Activated CD4-positive, alpha-beta T cell treated with anti-CD3 and anti-CD28 coated beads, Interleukin-2, Interleukin-4, amounts not matched to agents 100 ng/mL and 50 ng/mL, durations not matched to agents 16 hours and 8 hours (primary cell): ENCODE measurements at places on chromosomes 6 and 20.

DNA sequence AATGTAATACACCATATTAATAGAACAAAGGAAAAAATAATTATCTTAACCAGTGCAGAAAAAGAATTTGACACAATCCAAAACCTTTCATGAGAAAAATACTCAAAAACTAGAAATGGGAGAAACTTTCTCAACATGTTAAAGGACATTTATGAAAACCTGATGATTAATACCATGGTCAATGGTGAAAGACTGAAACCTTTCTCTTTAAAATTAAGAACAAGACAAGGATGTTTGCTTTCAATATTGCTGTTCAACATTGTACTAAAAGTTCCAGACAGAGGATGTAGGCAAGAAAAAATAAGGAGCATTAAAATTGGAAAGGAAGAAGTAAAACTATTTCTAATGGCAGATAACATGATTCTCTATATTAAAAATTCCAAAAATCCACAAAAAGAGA is 981.3 kb upstream of the FLRT3 start:
- DNase-seq = no peak

DNA sequence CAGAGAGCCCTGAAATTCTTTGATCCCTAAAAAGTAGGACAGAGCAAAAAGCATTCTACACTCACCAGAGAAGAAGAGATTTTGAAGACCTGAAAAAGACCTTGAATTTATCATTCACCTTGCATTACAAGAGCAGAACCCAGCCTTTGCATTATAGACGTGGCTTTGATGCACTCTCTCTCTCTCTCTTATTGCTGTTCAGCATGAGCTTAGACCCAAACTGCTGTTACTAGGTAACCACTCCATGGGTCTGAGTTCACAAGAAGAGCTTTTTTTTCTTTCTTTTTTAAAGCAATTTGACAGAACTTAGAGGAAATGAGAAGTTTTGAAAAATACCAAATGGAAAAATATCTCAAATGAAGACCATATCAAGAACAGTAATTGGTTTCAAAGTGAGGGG is 44.4 kb downstream of the COL9A1 start:
- no peak for DNase-seq

DNA sequence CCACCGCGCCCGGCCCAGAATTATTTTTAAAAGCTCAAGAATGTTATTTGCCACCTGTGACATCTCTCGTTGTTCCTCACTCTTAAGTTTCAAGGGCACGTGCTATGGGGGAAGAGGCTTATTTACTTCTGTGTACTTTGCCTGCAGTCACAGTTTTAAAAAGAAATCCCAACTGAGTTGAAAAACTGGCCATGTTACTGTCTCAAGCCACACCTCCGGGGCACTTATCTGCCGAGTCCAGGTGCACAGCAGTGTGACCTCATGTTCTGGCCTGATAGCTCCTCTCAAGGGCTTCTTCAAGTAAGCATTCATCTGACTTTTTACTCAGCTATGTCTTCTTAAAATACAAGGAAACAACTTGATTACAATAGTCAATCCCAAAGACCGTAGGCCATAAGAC is 34.5 kb downstream of the SHLD1 start:
- no peak for DNase-seq

GRCh38 chr6:119575721-119576120 is 226.2 kb upstream of the MAN1A1 start:
- no peak for DNase-seq

- no peak for DNase-seq
Observed at GRCh38 chr6:147759093-147759492, 250.6 kb downstream of the SAMD5 start.

- no peak for DNase-seq
Observed at GRCh38 chr6:124993327-124993726, 31.1 kb downstream of the RNF217 start.

DNA sequence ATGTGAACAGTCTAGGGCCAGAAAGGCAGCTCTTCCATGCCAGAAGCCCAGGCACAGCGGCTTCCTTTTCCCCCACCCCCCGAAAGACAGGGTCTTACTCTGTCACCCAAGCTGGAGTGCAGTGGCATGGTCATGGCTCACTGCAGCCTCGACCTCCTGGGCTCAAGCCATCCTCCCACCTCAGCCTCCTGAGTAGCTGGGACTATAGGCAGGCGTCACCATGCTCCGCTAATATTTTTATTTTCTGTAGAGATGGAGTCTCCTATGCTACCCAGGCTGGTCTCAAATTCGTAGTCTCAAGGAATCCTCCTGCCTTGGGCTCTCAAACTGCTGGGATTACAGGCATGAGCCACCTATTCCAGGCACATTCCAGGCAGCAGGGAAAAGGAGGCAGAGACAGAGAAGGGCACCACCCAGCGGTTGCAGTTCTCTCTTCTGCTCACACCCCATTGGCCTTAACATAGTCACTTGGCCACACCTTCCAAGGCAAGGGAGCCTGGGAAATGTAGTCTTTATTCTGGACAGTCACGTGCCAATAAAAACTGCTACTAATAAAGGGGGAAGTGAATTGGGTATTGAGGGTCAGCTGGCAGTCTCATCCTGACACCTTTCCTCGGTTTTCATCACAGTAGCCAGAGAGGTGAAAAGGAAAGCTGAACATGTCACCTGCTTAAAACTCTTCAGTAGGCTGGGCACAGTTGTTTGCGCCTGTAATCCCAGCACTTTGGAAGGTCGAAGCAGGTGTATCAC is 205.9 kb downstream of the ZMYND8 start:
- peak; percentile 24 for DNase-seq

DNA sequence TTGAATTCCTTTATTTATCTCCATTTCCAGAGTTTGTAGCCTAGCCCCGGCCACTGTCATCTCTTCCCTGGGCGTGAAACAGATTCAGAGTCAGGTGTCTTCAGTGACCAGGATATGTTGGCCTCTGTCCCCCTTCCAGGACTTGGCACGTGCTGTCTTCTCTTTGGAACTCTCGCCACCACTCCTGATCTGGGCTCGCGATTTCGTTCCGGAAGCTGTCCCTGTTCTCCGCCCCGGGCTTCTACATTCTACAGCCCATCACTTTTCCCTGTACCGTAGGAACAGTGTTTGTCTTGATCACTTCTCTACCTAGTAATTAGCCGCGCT is 739 bp downstream of the GSS start:
- no peak for DNase-seq

DNA sequence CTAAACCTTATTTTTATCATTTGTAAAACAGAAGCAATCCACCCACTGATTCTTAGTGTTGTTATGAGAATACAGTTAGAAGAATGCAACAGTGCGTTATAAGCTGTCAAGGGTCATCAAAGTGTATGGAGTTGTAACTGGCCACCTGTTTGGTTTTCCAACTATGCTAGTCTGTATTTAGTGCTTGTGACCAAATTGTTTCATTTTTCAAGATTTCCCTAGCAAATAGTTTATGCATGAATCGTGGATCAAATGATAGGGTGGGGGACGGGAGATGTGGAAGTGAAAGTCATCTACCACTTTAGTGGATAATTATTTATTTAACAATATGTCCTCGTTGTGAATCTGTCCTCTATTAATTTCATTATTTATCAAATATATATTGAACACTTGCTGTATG is 175.4 kb upstream of the HDDC2 start:
- no peak for DNase-seq

- DNase-seq = no peak
Observed at GRCh38 chr6:41059556-41059955, 6.6 kb downstream of the APOBEC2 start.

- DNase-seq = no peak
Observed at GRCh38 chr6:112431803-112432202, 84.7 kb downstream of the RFPL4B start.

GRCh38 chr6:158869826-158870648 is 50.9 kb upstream of the EZR start:
- DNase-seq = peak; percentile 98

GRCh38 chr6:92989656-92990055 is 429.7 kb downstream of the EPHA7 start:
- DNase-seq = no peak

- peak; percentile 34 for DNase-seq
Observed at GRCh38 chr6:18155864-18156421, 721 bp downstream of the KDM1B start.

DNA sequence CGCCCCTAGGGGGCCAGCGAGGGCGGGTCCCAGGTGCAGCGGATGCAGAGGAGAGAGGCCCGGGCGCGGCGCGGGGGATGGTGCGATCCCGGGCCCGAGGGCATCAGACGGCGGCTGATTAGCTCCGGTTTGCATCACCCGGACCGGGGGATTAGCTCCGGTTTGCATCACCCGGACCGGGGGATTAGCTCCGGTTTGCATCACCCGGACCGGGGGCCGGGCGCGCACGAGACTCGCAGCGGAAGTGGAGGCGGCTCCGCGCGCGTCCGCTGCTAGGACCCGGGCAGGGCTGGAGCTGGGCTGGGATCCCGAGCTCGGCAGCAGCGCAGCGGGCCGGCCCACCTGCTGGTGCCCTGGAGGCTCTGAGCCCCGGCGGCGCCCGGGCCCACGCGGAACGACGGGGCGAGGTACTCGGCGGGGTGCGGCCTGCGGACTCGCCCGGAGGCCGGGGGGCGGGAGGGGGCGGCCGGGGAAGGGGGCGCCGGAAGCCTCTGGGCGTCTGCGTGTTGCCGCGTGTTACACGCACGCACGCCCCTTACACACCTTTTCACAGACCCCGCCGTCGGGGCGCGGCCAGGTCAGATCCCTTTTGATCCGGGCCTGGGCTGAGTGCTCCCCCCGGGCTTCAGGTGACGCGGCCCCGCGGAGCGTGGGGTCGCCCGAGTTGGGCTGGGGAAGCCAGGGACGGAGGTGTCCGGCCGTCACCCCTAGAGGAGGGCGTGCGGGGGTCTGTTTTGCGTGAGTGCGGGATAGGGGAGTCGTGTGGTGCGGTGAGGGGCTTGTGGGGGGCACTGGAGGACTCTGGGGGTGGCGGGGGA is 412 bp downstream of the TRIB3 start:
- DNase-seq = peak; percentile 71

- DNase-seq = no peak
Observed at GRCh38 chr6:81063891-81064290, 688.6 kb downstream of the TENT5A start.

DNA sequence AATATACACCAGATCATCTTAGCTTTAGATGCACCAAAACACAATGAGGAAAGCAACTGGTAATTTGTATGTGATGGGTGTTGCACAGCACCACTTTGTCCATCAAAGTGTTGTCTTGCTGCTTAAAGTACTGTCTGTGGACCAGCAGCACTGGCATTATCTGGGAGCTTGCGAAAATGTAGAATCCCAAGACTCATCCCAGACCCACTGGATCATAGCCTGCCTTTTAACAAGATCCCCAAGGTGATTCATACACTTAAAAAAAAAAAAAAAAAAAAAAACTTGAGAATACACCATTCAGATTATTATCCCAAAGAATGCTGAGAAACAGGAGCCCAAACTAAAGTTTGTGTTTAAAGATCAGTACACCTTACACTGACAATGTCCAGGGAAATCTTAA is 123.4 kb downstream of the TASP1 start:
- no peak for DNase-seq

DNA sequence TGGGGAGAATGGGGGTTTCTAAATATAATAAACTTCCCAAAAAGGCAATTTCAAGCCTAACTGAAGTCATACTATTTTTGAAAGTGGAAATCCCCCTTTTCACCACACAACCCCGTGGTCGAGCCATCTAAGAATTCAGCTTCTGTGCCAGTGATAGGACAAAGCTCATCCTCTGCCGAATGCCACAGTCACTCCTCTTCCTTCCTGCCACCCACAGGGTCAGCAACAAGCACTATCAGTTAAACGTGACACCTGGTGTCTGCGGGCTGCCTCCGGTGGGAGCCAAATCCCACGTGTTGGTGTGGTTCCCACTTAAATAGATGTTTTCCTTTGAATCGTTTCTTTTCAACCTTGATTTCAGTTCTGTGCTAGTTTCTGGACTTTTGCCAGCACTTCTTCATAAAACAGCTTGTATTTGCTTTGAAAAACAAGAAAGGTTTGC is 60.7 kb downstream of the TNFAIP3 start:
- peak; percentile 93 for DNase-seq

GRCh38 chr6:56999049-56999448 is 44.1 kb downstream of the BEND6 start:
- no peak for DNase-seq

DNA sequence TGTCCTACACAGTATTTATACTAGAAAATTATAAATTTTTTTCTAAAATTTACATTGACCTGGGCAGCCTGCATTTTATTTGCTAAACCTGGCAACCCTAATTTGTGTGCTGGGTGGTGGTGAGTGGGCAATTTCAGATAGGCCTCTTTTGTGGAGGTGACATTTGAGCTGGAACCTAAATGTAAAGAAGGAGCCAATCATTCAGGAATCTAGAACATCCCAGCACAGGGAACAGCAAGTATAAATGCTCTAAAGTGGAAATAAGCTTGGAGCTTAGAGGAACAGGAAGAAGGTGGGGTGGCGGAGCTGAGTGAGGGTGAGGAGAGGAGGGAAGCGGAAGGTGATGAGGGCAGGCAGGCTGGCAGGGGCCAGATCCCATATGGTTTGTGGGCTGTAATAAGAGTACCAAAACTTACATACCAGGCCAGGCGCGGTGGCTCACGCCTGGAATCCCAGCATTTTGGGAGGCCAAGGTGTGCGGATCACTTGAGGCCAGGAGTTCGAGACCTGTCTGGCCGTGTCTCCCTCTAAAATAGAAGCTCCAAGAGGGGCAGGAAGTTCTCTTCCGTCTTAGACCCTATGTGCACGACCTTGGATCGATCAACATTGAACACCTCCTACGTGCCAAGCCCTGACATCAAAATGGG is 549 bp upstream of the CSE1L start:
- peak; percentile 35 for DNase-seq

DNA sequence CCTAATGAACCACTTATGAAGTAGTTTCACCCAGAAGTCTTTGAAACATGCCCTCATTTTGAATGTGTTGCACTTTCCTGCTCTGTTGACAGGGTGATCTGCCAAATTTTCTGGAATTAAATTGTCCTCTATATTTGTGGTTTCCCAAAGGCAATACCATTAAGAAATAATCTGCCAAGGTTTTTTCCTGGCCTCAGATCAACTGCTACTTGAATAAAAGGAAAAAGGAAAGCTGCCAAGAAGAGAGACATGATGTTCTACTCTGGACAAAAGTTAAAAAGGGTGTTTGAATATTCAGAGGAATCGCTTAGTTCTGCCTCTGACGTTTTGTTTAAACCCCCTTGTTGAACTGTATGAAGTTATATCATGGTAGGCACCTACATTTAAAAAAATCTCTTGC is 37.4 kb upstream of the ARMH2 start:
- no peak for DNase-seq

GRCh38 chr6:19605624-19606023 is 231.5 kb upstream of the ID4 start:
- DNase-seq = no peak

GRCh38 chr6:63985223-63985622 is 349.6 kb downstream of the PHF3 start:
- DNase-seq = no peak

DNA sequence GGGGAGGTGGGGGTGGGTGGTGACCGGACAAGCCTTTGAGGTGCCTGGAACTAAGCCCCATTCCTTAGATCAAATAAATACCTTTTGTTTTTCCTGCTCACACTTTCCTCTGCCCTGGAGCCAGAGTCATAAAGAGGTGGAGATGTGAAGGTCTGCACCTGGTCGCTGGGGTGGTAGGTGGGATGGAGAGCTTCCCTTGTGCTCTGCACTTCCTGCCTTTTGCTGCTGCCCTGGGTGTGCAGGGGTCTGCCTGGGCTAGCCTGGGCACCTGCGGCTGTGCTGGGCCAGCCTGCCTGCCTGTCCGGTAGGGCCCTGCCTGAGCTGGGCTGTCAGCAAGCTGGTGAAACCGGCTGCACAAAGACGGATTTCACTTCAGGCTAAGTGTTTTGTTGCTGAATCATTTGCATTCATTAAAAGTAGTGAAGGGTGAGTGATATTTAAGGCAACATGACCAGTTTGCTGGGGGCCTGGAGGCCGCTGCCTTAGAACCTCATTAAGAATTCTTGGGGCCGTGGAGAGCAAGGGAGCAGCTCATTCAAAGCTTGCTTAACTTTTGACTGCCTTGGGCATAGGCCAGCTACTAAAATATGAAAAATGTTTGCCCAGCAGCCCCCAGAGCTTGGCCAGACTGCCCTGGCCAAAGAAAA is 20.5 kb downstream of the PTK7 start:
- DNase-seq = no peak
